NCI-H446 treated with DMSO at 0.1 percent for 48 hours (cell line): ENCODE measurements at places on chromosomes 5 and 9.

DNA sequence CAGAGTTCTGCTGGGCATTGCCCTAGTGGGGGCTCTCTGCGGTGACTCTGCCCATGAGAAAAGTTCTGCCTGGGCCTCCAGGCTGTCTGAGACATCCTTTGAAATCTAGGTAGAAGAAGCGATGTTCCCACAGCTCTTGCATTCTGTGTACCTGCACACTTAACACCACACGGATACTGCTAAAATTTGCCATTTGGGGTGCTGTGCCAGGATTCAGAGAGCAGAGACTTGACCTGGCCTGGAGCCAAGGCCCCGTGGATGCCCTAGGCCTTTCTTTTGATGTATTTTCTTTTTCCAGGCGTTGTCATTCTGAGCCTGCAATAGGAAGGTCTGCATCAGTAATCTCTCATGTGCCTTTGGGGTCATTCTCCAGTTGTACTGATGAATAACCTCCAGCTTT is 89.3 kb upstream of the IL12B start:
- DNase-seq = no peak

GRCh38 chr5:134135091-134135655 is 20.7 kb downstream of the TCF7 start:
- no peak for DNase-seq

DNA sequence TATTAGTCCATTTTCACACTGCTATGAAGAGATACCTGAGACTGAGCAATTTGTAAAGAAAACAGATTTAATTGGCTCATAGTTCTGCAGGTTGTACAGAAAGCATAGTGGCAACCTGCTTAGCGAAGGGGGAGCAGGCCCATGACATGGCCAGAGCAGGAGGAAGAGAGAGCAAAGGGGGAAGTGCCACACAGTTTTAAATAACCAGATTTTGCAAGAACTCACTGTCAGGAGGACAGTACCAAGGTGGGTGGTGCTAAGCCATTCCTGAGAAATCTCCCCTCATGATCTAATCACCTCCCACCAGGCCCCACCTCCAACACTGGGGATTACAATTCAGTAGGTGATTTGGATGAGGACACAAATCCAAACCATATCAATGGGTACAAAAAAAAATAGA is 16.8 kb upstream of the PCSK5 start:
- DNase-seq = no peak

DNA sequence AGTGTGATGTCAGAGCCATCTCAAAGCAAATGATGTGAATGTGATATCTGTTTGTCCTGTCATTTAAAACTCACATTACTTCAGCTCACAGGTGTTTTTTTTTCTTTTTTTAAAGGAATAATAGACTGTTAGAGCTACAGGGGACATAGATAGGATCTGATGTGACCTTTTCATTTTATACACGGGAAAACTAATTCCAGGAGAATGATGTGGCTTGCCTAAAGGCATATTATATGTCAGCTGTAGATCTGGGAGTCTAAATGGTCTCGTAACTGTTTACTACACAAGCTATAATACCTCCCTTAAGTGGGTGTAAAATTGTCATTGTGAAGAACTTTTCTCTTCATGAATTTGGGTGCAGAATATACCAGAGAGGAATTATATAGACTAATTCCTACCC is 2.0 kb downstream of the NMUR2 start:
- DNase-seq = no peak

- DNase-seq = no peak
Measured at GRCh38 chr5:9034649-9035048, 511.2 kb downstream of the SEMA5A start.

GRCh38 chr9:17635115-17635890 is 56.4 kb downstream of the SH3GL2 start:
- DNase-seq = no peak

- DNase-seq = no peak
Measured at GRCh38 chr5:82176115-82176814, 101.9 kb downstream of the RPS23 start.

GRCh38 chr5:119743927-119744326 is 114.6 kb downstream of the FAM170A start:
- DNase-seq = peak; percentile 30

- no peak for DNase-seq
Measured at GRCh38 chr5:57841676-57842363, 359.2 kb upstream of the ACTBL2 start.

DNA sequence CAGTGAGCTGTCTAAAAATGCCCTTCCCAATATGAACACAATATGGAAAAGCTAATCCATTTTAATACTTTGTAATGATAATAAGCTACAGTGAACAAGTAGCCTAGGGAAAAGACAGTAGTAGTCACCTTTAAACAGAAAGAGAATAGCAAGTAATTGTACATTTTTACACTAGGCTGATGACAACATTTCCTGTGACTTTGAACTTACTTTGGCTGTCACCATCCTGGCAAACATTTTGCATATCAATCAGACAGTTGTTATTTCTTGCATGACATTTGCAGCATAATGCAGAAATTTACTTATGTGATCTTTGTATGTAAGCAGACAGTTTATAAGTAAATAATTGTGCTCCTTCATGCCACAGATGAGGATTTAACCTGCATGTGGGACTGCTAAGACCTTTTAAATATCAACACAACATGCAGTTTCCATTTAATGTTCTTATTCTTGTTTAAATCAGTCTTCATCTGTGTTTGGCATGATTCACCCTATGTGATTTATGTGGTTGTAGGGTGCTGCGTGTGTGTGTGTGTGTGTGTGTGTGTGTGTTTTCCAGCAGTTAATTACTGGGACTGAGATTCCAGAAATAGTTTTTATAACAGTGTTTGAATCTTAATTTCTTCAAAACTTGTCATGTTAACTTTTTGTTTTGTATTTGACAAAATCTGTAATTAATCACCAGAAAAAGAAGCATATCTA is 997.1 kb upstream of the ARRDC3 start:
- no peak for DNase-seq

DNA sequence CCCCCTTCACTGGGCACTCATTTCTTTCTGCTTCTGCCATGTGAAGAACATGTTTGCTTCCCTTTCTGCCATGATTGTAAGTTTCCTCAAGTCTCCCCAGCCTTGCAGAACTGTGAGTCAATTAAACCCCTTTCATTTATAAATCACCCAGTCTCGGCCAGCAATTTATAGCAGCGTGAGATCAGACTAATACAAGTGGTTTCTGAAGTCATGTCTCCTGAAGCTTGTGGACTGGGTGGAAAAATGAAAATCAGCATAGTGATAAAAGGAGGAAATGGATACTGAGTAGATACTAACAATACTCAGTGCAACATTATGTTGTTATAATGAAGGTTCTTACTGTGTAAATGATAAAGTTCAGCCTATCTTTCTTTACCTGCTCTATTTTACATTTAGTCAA is 35.1 kb downstream of the NNT start:
- no peak for DNase-seq
